ENCODE measurements at places on chromosomes 1 and 21. TPM values are rescaled to one million over a fixed set of nuclear protein-coding genes. Genes with fewer than 3 reads are reported as not detected.

- no peaks in the 10 kb centered on the region for H3K27me3 ChIP-seq
- peaks cover 5% of the 10 kb centered on the region for H3K36me3 ChIP-seq
- no peak for DNase-seq
- peaks cover 14% of the 10 kb centered on the region for H3K4me1 ChIP-seq
- H3K27ac ChIP-seq, result no peak overlapping the region
These were observed 15.9 kb upstream of the MUTYH start for GRCh38 chr1:45356186-45356585.

GRCh38 chr1:30901798-30902581, 6.6 kb downstream of the SDC3 start:
- H3K27ac ChIP-seq, result peak overlapping the region; percentile 61
- no peak overlapping the region for H3K4me3 ChIP-seq
- DNase-seq, result no peak
- H3K36me3 ChIP-seq, result no peaks in the 10 kb centered on the region
- peaks cover 30% of the 10 kb centered on the region for H3K4me1 ChIP-seq

DNA sequence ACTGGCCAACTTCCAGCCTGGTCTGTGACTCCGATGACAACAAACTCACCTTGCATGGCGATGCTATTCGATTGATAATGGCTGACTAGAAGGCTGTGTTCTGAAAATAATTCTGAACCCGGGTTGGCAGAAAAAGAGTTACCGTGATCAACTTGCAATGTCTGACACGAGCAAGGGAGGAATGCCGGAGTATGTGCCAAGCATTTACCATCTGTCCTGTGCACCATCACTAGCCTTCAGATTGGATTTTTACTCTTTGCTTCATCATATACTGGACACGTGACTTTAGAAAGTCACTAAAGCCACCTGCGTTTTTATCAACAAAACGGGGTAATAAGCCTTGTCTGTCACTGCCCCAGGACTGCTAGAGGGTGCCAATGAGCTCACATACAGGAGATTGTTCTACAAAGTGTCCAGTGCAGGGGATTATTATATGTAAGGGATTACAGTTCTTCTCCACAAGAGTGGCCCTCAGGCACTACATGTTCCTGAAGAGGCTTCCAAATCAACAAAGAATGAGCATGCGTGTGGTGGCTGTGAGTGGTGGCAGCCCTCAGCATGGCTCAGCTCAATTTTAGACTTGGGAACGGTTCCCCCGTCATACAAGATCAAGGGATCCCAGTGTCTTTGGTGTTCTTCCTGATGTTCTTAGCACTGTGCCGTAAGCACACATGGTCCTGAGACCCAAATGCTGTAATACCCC, 35.8 kb downstream of the SSBP3 start:
- H3K27ac ChIP-seq, result peak overlapping the region; percentile 0
- no peaks in the 10 kb centered on the region for H3K36me3 ChIP-seq
- H3K4me1 ChIP-seq, result no peaks in the 10 kb centered on the region
- H3K27me3 ChIP-seq, result no peaks in the 10 kb centered on the region
- H3K4me3 ChIP-seq, result no peak overlapping the region

The FCRL6 gene
- not detected for total RNA-seq

The RRP1B gene
- total RNA-seq, result 28.1 TPM
